ENCODE measurements at places on chromosomes 4 and X. TPM values are rescaled to one million over a fixed set of nuclear protein-coding genes. Genes with fewer than 3 reads are reported as not detected.

DNA sequence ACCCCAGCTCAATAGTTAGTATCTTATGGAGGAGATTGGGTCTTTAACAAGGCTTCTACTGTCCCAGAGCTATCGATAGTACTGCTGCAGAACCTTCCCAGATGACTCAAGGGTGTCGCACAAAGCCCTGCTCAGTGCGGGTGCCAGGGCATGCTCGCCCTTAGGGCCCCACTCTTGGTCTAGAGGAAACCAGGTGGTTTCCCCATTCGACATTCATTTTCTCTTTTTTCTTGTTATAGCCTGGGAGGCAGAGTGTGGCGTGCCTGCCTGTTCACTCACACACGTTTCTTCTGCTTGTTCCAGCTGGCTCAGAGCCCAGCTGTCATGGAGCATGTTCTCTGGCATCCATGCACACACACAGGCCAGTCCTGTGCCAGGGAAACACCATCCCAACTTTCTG, 144.5 kb downstream of the SMIM20 start:
- DNase-seq = peak; percentile 66

Gene LUZP4
- not detected for total RNA-seq

- peak; percentile 15 for DNase-seq
These were observed 126.3 kb downstream of the RAPGEF2 start for GRCh38 chr4:159229164-159229563.

Gene ZNF157
- 0.05 TPM for total RNA-seq

- no peak for DNase-seq
These were observed 410.1 kb downstream of the HNRNPD start for GRCh38 chr4:81963763-81964020.

- DNase-seq = peak; percentile 62
These were observed 87.7 kb downstream of the SHROOM2 start for GRCh38 chrX:9873952-9874351.

DNA sequence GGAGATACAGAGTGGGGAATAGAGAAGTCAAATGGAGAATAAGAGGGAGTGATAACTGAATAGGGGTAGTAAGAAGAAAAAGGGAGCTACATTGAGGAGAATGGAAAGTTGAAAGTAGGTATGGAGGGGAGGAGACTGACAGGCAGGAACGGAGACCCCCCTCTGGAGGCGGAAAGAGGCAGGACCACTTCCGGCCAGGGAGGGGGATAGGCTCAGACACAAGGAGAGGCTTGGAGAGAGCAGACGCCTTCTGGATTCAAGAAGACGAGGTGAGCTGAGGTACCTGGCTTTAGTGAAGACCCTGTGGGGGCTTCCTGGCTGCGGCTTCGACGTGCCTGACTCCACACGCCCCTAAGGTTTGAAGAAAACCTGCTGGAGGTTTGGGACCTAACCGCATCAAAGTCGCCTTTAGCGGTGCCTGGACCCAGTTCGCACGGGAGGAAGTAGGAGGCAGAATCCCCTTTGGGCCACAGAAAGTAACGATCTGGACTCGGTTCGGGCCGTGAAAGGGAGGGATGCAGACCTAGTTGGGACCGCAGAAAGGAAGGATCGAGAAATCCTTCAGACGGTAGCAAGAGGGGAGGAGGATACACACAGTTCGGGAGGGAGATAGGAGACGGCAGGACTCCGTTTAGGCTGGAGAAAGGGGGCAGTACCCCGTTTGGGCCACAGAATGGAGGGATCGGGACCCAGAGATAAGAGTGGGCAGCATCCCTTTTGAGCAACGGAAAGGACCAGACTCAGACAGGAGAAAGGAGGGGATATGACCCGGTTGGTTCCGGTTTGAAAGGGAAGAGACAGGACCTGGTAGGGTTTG, at the start of gene TRO:
TRO (plus strand) TSS at position 215 of the 817 bp plus-strand sequence. CDS start 1,423 bp downstream, outside the sequence.
- DNase-seq = peak; percentile 8

Gene VSIG1
- total RNA-seq = 0.15 TPM

- no peak for DNase-seq
These were observed 363.0 kb downstream of the MID1IP1 start for GRCh38 chrX:39164212-39164611.

GRCh38 chr4:14059006-14059405, 431.5 kb upstream of the BOD1L1 start:
- DNase-seq = no peak

DNA sequence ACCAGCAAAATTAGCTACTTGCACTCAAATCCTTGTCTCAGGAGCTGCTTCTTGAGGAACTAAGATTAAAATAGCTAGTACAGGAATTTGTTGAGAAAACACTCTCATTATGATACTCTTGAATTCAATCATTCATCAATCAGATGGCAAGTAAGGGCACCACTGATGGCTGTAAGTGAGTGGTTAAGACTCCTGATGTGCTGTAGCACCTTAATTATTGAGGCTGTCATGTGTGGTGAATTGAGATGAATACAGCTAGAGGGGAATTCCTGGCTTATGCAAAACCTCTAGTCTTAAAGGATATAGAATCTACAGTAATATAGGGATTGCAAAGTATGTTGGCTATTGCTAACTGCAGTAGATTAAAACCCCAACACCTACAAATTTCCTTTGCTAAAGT, 509.1 kb downstream of the IQCM start:
- no peak for DNase-seq

DNA sequence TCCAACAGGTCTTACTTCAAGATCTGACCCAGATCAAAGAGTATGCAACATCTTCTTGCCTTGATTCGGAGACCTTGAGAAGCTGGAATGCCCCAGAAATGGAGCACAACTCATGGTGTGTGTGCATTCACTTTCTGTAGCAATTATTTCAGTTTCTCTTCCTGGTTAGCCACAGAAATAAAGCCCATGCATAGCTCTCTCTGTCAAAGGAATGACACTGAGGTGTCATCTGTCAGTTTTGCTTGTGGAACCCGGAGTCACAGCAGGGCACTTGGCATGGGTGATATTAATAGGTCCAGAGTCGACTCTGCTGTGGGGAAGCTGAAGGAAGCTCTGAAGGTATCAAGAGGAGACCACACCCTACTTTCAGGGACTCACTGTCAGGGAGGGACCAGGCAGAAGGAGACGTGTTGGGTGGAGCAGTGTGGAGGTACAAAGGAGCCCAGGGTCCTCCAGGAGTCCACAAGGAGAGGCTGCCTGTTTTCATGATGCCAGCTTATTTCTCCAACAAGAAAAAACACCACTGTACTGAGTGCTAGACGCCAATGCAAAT, 10.7 kb downstream of the CLNK start:
- DNase-seq = no peak

Gene DGKK
- total RNA-seq = 0.05 TPM

GRCh38 chr4:139863531-139863930, 197.9 kb downstream of the MGST2 start:
- no peak for DNase-seq

DNA sequence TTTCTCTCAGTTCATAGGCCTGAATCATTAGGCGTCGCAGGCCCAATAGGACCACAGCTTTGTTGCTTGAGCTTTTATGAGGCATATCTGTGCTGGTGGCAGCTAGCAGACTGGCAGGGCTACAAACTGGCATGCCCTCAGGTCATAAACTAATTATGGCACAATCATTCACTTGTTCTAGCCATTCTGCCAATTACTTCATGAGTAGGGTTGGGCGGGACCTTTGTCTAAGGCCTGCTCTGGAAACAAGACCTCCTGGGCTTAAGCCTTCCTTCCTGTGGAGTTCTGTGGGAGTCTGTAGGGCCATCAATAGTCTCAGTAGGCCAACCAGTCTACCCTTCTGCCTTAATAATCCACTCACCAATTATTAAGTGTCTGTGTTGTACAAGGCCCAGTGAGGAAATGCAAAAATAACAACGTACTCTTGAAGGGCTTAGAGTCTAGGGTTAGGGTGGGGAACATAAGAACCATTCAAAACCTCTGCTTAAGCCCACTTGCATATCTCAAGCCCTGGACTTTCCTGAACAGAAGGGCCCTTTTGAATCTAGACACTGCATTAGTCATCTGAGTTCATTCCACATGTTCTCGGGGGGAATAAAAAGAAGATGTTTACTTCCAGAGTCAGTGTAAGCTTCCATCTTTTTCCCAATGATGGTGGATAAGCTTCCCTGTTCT, 44.5 kb downstream of the SHROOM4 start:
- DNase-seq = peak; percentile 72

Gene POU4F2
- not detected for total RNA-seq

GRCh38 chr4:156832886-156833285, 138.7 kb downstream of the PDGFC start:
- no peak for DNase-seq

Gene STPG2
- total RNA-seq = not detected

GRCh38 chr4:6811165-6811564, 28.6 kb downstream of the KIAA0232 start:
- DNase-seq = no peak

GRCh38 chr4:88969271-88969670, 87.7 kb downstream of the FAM13A start:
- DNase-seq = no peak

DNA sequence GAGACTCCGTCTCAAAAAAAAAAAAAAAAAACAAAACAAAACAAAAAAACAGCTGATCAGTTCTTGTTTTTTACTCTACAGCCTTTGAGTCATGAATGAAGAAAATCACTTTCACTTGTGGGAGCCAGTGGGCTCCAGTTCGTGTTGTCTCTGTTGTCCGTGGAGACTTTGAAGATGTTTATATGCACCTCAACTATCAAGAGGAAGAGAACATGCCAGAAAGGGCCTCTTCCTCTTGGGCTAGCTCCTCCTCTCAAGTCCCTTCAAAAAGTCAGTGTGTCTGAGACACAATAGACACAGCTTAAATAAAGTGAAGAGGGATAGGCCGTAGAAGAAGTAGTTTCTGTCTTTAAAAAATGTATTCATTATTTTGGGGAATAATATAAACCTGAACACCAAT, 182.7 kb downstream of the KDR start:
- DNase-seq = no peak

Gene PITX2
- 7.8 TPM for total RNA-seq

DNA sequence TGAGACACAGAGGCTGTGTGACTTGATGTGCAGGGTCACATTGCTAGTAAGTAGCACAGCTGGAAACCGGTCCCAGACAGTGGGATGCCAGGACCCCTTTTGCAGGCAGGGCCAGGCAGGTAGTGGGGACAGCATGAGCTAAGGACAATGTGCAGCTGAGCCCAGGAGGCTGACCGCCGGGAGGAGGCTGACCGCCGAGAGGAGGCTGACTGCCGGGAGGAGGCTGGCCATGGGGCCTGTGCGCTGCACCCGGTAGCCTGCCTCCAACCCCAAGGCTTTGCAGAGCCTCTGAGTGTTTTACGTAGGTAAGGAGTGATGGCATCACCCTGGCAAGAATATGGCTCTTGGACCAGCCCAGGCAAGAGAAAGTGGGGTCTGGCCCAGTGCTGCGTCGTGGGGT, 58.9 kb downstream of the TBC1D14 start:
- no peak for DNase-seq

DNA sequence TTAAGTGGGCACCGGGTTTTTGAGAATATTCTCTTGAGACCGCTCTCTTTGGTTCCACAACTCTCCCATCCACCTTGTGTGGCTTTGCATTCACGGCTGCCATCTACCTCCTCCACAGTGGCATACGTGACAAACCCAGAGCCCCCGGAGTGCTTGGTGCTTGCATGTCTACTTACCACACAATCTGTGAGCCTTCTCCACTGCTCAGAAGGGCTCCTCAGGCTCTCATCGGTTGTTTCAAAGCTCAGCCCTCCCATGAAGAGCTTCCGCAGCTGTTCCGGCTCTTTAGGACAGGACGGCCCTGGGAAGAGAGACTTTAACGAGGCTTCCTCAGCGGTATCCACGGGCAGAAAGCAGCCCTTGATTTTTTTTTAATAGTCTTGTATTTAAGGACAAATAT, 167.6 kb upstream of the ANK2 start:
- no peak for DNase-seq

- DNase-seq = no peak
These were observed at the start of gene ART3 for GRCh38 chr4:76074468-76074867. ART3 (plus strand) TSS chr4:76074709; CDS start chr4:76075890, 1,181 bp downstream.

GRCh38 chr4:184933311-184933710, 85.0 kb upstream of the HELT start:
- DNase-seq = no peak

- DNase-seq = peak; percentile 31
These were observed 160.2 kb upstream of the CPEB2 start for GRCh38 chr4:14841801-14842768.
